ENCODE measurements at places on chromosomes 2 and 18.

DNA sequence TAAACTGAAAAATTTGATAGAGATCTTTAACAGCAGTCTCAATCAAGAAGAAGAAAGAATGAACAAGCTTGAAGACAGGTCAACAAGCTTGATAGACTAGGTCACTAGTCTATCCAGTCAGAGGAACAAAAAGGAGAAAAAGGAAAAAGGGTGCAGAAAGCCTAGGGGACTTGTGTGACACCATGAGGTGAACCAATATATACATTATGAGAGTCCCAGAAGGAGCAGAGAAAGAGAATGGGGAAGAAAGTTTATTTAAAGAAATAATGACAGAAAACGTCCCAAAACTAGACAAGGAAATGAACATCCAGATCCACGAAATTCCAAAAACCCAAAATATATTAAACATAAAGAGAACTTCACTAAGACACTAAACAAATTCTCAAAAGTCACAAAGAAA is 84.5 kb downstream of the VAPA start:
- no peak for DNase-seq

DNA sequence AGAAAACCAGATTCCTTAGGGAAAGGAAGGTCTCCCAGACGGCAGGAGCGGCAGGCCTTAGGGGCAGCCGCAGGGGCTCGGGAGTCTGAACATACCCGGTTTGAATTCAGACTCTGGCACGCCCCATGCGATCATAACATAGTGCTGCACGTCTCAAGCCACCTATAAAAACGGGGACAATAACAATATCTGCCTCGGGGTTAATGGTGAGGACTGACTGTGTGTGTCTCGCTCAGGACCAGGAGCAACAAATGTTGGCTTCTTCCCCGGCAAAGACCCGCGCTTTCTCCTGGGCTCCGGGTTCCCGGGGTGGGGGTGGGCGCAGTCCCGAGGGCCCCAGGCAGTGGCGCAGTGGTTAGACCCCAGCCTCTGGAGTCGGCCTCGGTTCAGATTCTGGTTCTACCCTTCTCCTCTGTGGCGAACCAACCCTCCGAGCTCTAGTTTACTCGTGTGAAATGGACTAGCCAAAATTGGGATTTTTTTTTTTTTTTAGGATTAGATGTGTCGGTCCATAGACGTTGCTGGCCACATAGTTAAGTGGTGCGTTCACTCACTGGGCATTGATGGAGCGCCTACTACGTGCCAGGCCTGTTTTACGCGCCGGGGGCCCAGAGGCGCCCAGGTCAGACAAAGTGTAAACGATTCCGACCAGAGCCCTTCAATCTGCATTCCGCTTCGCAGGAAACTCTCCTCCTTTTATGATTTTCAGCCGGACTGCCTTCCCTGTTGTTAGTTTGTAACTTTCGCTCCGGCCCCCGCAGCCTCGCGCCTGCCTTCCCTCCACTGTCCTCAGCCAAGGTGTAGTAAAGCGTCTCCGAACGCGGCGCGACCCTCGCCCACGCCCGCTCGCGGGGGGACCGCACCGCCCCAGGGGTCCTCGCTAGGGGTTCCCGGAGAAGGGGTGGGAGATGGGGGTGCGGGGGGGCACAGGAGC is 820 bp upstream of the SH3BP4 start:
- no peak for DNase-seq

DNA sequence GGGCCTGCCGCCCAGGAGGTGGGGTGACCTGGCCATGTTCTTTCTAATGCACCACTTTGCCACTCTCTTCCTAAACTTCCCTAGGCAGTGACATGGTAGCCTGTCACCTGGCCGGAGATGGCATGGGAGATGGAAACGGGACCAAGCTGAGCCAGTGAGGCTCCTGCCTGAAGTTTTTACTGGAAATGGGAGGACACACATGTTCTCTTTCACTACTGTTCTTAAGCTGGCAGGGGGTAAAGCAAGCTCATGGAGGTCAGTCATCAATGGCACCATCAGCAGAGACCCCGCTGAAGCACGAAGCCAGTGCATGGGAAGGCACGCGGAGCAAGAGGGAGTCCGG is 50.7 kb downstream of the ATIC start:
- no peak for DNase-seq

DNA sequence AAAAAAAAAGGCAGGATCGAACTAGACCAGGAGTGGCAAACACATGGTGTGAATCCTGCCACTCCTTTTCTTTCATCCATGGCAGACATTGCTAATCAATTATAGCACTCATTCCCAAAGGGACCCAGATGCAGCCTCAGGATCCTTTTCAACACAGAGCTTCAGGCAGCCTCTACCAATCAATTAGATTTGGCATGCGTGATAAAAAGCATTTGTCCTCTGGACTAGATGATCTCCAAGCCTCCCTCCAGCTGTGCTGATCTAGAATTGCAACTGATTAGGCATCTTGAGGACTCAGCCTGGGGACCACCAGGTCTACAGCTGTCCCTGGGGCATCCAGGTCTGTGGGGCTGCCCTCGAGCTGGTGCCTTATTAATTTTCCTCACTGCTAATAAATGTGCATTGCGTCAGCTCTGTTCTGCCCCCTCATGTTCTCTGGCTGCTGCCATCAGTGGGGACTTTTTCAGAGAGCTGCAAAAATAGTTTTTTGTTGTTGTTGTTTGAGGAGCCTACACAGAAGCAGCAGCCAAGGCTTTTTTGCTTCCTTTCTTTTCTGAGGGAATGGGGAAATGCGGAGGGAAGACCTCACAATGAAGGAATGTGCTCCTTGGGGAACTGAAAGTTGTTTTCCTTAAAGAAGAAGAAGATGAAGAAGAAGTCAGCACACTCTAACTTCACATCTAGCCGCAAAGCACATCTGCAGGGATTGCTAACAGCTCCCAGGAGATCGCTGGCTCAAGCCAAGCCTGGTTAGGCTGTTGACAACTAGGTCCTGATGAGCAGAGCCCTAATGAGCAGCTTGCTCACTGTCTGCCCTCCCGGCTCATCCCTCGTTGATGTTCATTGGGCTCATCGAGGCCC is 8.8 kb upstream of the ATOH8 start:
- no peak for DNase-seq

GRCh38 chr18:72122103-72122502 is 422.0 kb downstream of the CBLN2 start:
- DNase-seq: no peak

- no peak for DNase-seq
Observed at GRCh38 chr2:147715807-147716206, 129.0 kb upstream of the ACVR2A start.

DNA sequence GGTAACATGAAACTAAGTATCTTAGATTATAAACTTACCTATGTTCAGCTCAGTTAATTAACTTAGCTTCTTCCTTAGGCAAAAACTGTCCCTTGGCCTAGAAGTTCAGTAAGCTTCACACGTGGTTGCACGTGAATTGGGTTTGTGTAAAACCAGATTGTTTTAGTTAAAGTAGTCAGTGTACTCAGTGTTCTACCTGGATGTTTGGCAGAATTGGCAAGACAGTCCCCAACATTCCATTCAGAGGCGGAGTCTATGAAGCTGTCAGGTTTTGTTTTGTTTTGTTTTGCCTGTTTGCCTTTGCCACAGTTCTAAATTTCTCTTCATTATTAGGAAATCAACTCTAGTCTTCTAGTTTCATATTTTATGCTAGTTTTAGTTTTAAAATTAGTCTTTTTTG is 105.3 kb upstream of the ZEB2 start:
- DNase-seq: no peak

GRCh38 chr2:88097891-88098557 is 29.8 kb downstream of the FABP1 start:
- no peak for DNase-seq

DNA sequence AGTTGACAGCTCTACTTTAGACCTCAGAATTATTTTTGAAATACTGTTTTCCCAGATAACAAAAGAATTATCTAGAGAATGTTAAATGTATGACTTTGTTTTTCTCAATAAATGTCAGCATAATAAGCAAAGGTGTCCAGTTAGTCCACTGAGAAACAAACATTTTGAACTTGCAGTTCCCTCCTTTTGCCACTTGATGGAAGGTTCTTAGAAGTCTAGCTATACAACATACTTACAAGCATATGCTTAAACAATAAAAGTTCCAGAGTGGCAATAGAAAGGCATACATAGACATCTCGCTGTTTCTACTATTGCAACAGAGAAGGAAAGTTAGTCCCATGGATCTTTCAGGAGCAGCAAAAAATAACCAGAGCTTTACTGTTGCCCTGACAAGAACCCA is 11.8 kb downstream of the NDUFA10 start:
- DNase-seq: no peak

DNA sequence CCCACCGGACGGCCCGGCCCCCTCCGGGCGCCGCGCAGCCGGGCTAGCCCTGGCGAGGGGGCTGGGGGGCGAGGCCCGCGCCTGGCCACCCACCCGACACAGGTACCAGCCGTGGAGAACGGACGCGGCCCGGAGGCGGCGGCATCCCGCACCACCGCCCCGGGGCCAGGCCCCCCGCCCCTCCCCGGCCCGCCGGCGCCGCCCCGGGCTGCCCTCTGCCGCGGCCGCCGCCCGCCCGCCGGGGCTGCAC is 405 bp downstream of the SOS1 start:
- no peak for DNase-seq

- DNase-seq: no peak
Observed at GRCh38 chr2:135557530-135557929, 26.2 kb downstream of the R3HDM1 start.

- no peak for DNase-seq
Observed at GRCh38 chr2:142867136-142867535, 10.3 kb upstream of the KYNU start.

DNA sequence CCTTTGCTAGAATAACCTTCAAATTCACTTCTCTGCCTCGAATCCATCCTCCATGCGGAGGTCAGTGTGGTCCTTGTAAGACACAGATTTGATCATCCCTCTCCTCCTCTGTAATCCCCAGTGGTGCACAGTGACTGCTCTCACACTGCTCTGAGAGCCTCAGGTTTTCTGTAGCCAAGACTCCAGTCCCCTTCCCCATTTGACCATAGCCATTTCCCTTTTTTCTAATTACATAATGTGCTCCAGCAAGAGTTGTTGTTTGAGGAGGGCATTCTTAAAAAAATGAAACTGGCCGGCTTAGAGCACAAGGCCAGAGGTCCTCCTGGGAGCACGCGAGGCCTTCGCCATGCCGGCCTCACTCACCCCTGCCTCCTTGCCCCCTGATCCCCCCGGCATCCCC is 34.7 kb upstream of the LPIN1 start:
- DNase-seq: no peak

DNA sequence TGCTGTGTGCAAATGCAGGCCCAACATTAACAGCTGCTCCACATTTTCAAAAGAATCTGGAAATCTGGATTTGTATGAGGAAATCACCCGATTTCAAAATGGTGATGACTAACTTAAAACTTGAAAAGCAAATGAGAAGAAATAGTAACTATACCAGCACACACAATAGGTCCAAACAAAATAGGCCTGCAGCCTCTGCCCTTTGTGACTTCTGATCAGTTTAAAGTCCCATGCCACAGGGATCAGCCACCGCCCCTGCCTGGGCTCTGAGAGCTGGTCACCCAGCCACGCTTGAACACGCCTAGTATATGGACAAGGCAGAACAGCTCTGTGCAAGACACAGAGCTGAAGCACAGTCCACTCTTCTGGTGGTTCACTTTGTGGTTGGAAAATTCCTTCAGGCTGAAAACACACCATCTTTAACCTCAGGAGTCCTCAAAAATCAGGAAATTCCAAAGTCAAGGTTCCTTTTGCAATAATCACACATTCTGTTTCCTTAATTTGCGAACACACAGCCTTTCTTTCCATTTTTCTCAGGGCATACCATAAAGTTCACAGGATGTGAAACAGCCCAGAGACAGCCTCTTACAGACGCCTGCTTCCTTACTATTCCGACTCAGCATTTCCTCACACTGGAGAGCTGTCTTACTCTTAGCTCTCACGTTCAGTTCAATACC is 150.1 kb upstream of the RIOK3 start:
- no peak for DNase-seq

DNA sequence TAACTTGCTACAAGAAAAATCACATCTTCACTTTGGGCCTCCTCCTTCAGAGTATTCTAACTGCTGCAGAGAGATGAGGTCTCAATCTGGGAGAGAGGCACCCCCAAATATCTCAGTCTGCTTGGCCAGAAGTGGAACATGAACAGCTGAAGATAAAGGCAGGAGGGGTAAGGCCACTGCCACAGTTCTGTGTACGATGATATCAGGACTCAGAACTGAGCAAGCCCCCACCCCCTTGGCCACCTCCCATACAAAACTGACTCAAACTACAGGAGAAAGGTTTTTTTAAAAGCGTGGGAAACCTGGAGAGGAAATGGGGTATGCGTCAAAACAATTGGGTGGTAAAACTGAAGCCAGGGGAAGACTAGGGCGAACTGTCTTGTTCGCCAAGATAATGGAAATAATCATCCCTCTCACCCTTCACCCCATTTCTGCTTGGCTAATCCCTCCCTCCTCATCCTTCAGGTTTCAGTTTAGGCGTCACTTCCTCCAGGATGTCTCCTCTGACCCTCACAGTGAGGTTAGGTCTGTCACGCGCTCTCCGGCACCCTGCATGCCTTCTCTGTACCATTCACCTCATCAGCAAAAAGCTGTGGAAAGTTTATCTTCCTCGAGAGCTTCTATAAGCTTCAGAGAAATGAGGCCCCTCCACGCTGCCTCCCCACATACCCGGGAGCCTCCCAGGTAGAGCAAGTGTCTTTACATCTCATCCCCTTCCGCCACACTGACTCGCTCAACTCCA is 64.4 kb downstream of the SFXN5 start:
- no peak for DNase-seq

DNA sequence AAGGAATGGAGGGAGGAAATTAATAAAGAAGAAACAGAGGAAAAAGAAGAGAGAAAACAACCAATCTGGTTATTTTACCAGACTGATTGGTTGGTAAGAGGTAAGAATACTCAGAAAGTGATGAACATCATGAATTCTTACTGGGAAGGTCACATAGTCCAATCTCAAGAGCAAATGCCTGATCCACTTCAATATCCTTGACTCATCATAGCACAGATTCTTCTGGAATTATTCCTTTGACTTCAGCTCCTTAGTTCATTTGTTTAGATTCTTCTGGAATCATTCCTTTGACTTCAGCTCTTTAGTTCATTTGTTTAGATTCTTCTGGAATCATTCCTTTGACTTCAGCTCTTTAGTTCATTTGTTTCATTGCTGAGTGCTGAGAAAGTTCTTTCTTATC is 2030.6 kb upstream of the CELF4 start:
- DNase-seq: no peak

DNA sequence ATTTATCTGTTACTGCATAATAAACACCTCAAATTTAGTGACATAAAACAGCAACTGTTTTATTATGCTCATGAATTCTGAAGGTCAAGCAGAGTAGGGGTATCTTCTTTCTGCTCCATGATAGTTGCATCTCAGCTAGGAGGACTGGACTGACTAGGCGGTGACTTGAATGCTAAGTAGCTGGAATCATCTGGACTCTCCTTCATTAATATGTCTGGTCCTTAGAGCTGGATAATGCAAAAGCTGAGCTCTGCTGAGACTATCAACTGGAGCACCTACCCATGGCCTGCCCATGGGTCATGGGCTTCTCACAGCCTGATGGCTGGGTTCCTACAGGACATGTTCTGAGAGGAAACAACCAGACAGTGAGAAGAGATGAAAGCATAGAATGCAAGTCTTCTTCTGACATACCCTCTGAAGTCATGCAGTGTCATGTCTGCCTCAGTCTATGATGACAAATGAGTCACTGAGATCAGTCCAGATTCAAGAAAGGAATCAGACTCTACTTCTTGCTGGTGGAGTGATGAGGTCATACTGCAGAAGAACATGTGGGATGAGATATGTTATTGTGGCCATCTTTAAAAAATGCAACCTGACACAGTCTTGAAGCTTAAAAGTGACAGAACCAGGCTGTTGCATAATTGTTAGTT is 174.2 kb upstream of the OSR1 start:
- DNase-seq: no peak

GRCh38 chr2:169862816-169863215 is 35.6 kb downstream of the UBR3 start:
- no peak for DNase-seq

Data from activated T-helper 1 cell treated with anti-CD3 and anti-CD28 coated beads, Interleukin-2, amount 50 U/mL, for 16 hours (primary cell).